ENCODE measurements at places on chromosomes 13 and 19.

DNA sequence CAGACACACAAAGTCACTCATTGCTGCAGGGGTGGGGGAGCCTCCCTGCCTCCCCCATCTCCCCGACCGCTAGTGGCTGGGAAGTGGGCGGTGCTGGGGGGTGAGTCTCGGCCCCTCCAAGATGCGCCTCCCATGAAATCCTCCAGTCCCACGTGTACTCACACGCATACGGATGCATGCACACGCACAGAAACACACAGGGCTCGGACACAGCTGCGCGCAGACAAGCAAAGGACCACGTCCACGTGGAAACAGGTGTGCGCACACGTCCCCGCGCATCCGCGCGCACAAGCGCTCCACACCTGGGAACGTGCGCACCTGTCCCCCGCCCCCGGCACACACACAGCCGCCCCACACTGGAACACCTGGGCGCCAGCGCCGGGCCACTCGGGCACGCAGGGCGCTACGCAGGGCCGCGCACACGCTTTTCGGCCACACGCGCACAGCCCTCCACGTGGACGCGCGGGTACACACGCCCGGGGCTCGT lies 687 bp downstream of the MATK start:
- DNase-seq = no peak

- no peak for DNase-seq
Measured at GRCh38 chr19:39555883-39556282, 15.9 kb upstream of the EID2 start.

- DNase-seq = no peak
Measured at GRCh38 chr13:38743466-38743865, 56.6 kb downstream of the FREM2 start.

DNA sequence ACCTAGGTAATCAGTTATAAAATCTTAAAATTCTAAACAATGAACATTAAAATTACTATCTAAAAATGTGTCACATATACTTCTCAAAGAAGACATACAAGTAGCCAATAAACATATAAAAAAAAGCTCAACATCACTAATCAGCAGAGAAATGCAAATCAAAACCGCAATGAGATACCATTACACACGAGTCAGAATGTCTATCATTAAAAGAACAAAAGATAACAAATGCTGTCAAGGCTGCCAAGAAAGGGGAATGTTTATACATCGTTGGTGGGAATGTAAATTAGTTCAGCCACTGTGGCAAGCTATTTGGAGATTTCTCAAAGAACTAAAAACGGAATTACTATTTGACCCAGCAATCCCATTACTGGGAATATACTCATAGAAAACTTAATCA lies 310.3 kb upstream of the EDNRB start:
- DNase-seq = no peak

DNA sequence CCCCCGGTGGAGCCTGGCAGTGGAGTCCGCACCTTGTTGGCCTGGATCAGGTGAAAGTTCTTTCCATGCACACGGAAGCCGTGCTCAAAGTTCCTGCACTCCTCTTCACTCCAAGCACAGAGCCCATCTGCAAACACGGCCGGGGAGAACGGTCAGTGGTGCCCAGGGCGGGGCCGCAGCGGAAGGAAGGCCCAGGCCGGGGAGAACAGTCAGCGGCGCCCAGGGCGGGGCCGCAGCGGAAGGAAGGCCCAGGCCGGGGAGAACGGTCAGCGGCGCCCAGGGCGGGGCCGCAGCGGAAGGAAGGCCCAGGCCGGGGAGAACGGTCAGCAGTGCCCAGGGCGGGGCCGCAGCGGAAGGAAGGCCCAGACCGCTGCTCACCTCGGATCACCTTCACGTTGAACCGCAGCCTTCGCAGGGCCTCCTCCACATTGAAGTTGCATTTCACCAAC lies 20.6 kb upstream of the PLPP2 start:
- DNase-seq = peak; percentile 37

- DNase-seq = no peak
Measured at GRCh38 chr19:31119951-31120690, 229.1 kb downstream of the TSHZ3 start.

DNA sequence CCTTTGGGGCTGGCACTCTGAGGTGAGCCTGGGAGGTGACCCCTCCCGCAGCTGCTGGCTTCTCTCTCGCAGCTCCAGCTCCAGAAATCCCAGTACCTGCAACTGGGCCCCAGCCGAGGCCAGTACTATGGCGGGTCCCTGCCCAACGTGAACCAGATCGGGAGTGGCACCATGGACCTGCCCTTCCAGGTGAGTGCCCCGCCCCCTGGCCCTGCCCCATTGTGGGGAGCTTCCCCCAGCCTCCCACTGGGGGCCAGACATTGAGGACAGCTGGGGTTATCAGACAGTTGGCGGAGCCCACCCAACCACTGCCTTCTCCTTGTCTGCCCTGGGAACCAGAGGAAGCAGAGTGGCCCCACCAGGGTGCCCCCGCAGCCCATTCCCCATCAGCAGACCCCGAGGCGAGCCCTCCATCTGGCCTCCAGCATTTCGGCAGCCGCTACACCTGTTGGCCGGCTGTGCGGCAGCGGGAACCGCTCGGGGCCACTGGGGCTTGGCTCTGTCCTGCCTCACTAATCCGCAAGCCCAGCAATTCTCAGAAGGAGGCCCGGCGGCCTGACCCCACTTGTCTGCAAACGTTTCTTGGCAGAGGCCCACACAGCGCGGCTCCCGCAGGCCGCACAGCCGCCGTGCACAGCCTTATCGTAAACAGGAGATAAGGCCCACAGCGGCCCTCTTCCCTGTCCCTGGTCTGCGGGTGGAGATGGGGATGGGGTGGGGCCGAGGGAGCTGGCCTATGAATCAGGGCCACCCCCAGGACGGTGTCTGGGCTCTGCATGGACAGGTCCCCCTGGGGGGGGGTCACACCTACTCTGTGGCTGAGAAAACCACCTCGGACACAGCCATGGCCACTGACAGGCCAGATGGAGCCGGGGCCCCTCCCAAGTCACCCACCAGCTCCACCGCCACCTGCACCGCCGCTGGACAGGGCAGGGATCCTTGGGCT lies 48.0 kb downstream of the COMP start:
- peak; percentile 78 for DNase-seq

DNA sequence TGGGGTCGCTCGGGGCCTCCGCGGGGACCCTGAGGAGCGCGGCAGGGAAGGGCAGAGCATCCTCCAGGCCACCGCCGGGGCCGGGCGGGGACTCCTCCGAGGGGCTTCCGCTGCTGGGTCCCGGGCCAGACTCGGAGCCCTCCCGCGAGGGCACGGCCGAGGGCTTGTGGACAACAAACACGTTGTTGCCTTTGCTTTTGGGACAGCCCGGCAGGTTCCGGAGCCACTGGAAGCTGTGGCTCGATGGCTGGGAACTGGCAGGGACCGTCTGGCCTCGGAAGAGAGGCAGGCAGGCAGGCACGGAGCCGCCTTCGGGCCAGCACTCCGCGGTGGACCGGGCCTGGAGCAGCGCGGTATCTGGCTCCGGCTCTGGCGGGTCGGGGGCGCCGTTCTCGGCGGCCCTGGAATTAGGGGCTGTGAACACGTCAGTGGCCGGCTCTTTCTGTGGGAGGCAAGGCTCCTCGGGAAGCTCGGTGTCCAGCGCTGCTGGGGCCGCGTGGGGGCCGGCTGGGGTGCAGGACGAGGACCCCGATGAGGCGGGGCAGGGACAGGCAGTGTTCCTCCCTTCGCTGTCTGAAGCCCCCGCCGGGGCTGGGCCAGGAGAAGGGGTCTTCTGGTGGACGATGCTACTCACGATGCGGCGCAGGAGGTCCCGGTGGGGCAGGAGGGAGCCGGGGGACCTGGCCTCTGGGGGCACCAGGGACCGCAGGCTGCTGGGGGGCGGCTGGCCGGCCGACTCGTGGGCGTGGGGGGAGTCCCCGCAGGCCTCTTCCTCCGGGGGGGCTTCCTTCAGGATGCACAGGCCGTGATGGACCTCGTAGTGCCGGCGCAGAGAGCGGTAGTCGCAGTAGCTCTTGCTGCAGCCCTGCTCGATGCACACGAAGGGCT lies 27.6 kb downstream of the ZNF541 start:
- no peak for DNase-seq

GRCh38 chr19:8126511-8126910 lies 22.9 kb downstream of the FBN3 start:
- no peak for DNase-seq

All from ureter (tissue), 1 donor.